ENCODE measurements at places on chromosomes 6 and 20.

GRCh38 chr6:117231466-117231865, 33.9 kb upstream of the VGLL2 start:
- no peak for DNase-seq

DNA sequence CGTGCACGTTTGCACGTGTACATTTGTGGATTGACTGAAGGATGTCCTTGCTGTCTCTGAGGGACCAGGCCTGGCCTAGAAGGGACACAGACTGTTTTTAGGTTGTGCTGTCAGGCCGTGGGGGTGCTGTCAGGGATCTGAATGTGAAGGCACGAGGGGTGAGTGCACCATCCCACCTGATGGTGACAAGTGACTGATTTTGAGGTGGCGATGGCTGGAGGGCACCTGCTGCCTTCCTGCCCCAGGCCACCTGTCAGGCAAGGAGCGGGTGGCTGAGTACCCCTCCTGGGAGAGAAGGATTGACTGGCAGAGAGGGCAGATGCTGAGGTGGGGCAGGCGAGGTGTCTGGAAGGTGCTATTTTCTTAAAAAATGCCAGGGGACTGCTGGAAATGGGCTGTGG, 1.2 kb downstream of the RAB44 start:
- DNase-seq, result no peak

DNA sequence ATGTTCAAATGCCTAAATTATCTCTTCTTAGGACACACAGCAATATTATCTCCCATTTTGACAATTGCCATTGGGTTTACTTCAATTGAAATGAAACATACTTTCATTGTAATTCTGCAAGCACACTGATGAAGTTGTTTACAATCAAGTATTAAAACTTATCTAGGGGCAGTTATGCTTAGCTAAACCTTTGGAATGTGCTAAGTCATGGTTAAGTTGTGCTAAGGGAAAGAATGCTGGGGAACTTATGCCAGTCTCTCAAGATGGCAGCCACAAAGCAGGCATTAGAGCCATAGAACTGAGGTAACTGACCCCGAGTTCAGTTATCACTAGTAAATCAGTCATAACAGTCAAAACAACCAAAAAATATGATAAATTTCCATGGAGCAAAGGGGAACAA, 59.1 kb upstream of the NT5E start:
- DNase-seq, result no peak

- no peak for DNase-seq
Observed at GRCh38 chr20:23363257-23363649, 1.3 kb downstream of the GZF1 start.

DNA sequence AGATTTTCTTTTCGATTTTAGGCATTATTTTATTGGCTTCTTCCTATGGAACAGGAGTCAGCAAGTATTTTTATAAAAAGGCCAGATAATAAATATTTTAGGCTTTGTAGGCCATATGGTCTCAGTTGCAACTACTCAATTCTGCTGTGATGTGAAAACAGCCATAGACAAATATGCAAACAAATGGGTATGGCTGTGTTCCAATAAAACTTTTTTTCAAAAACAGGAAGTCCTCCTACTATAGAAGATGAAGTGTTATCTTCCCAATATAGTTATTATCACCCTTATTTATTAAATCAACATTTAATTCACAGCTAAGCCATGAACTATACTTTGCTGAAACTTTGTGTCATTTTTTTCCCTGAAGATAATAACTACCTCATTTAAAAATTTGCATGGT, 57.2 kb downstream of the CHD6 start:
- DNase-seq, result no peak

GRCh38 chr20:59745201-59745600, 140.9 kb downstream of the PHACTR3 start:
- DNase-seq, result no peak

DNA sequence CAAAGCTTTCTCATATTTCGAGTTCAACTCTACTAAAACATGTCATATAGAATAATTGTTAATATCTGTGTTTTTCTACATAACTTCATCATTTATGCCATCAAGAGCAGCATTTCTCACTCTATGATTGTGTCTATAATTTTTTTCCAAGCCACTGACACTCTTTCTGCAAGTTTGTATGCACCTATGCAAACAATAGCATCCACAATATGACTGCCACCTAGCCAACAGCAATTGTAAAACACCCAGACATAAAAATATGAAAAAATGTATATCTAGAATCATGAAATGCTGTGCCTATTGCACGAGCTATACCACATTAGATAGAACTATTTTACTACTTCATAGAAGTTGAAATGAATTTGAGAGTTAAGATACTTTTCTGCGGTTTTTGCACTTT, 286.5 kb upstream of the MARCKS start:
- no peak for DNase-seq

- no peak for DNase-seq
Observed at GRCh38 chr6:91352321-91352720, 765.4 kb upstream of the MAP3K7 start.

DNA sequence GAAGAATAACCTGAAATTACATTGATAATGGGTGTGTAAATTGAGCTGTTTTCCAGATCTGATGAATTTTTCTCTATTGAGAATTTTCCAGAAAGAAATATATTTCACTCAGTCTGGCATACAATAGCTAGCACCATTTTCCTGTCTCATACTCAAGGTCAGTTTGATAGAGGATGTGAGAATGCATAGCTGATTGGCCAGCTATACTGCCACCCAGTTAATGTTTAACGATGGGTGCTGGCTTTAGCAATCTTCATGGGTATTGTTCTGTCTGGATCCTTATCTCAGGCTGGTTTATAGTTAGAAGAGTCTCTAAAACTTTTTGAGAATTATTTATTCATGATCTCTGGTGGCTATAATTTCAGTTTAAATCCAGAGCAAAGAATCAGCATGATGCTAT, 147.4 kb downstream of the HDGFL1 start:
- no peak for DNase-seq

- DNase-seq, result no peak
Observed at GRCh38 chr20:40197691-40198090, 491.3 kb downstream of the MAFB start.

DNA sequence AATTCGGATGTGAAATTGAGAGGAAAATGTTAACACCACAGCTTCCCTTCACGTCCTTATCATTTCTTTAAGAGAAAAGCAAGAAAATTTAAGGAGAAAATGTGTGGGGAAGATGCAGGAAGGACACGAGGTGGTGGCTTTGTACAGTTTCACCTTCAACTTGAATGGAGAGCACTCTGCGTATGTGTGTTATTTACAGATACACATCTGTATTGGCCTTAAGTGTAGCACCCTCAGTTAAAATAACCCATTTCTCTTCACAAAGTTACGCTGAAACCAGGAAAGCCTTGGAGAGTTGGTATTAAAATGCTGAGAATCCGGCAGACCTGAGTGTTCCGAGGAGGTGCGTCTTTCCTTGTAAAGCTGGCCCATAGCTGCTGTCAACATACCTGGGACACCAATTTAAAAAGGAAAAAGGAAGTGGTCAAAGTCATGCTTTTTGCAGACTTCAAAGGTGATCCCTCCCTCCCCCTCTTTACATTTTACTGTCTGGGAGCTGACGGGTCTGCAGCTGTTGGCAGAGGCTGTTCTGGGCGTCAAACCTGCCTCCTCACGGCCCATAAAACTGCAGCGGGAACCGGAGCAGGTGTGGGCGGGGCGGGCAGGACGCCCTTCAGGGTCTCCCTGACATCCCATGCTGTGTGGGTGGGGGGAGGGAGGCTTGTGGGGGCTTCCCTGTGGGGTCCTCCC, 61.3 kb upstream of the TBXT start:
- DNase-seq, result no peak

GRCh38 chr6:96794980-96795379, 42.3 kb downstream of the GPR63 start:
- DNase-seq, result no peak

GRCh38 chr20:58598211-58599015, 52.7 kb upstream of the STX16 start:
- DNase-seq, result no peak

- DNase-seq, result no peak
Observed at GRCh38 chr6:145669627-145670034, 65.7 kb downstream of the EPM2A start.

- DNase-seq, result no peak
Observed at GRCh38 chr20:48740292-48740649, 87.5 kb downstream of the PREX1 start.

GRCh38 chr6:28003661-28004060, 46.6 kb downstream of the OR2B6 start:
- no peak for DNase-seq

- DNase-seq, result no peak
Observed at GRCh38 chr6:124742971-124743370, 219.3 kb upstream of the RNF217 start.

DNA sequence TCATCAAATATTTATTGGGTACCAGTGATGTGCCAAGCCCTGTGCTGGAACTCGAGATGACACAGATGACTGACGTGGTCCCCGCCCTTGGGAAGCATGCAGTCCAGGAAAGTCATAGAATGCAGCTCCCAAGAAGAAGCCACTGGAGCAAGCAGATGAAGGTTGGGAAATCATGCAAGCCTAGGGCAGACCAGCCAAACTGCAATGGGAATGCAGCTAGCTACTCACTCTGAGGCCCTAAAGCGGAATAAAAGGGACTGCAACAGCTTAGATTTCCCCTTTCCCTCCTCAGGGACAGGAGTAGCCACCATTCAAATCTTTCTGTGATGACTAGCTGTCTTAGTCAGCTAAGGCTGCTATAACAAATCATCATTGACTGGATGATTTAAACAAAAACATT, 152.2 kb downstream of the MAFB start:
- no peak for DNase-seq
